ENCODE measurements at places on chromosomes 2 and 18.

- DNase-seq = no peak
Measured at GRCh38 chr2:29042561-29043075, 31.7 kb downstream of the PCARE start.

- DNase-seq = no peak
Measured at GRCh38 chr18:31979714-31980113, 36.8 kb upstream of the TRAPPC8 start.

DNA sequence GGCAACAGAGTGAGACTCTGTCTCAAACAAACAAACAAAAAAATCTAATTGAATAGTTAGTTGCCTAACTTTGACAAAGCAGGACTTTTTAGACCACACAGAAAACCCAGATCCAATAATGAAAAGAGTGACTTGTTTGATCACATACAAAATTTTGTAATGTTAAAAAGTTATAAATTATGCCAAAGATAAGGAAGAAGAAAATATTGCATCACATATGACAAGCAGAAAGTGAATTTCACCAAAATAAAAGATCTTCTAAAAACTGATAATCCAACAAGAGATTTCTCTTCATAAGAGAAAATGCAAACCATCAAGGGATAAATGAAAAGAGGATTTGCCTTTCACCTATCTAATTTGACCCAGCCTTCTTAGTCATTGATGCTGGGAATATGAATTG is 2.8 kb upstream of the RMP24 start:
- DNase-seq = no peak

GRCh38 chr18:24033641-24034412 is 19.3 kb downstream of the TTC39C start:
- DNase-seq = no peak

GRCh38 chr2:173544641-173545363 is 190.1 kb downstream of the CDCA7 start:
- DNase-seq = no peak

GRCh38 chr2:69745035-69745434 is 3.1 kb downstream of the ANXA4 start:
- no peak for DNase-seq

DNA sequence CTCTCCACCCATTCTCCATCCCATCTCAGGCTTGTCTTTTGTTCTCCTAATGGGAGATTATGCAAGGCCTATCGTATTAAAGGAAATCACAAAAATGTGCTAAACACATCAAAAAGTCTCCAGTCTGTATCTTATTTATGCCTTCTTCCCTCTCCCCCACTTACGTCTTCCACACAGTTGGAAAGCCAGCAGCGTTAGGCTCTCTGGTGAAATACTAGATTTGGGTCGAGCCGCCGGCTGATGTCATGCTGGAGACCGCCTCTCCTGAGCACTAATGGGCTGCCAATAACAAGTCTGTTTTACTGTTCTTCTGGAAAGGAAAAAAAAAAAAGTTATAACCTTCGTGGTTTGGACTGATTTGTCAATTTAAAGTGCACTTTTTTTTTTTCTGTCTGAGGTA is 182.7 kb upstream of the SIX2 start:
- DNase-seq = no peak

- DNase-seq = no peak
Measured at GRCh38 chr2:236604575-236605344, 35.1 kb downstream of the ACKR3 start.

GRCh38 chr18:26480897-26481795 is 67.2 kb downstream of the KCTD1 start:
- peak; percentile 97 for DNase-seq

GRCh38 chr2:117726747-117727146 is 87.7 kb upstream of the DDX18 start:
- no peak for DNase-seq

GRCh38 chr18:63322206-63322605 is 2.6 kb upstream of the BCL2 start:
- DNase-seq = no peak

GRCh38 chr2:60351321-60351720 is 202.1 kb downstream of the BCL11A start:
- no peak for DNase-seq

- no peak for DNase-seq
Measured at GRCh38 chr2:215020283-215020682, 118.1 kb downstream of the ABCA12 start.

DNA sequence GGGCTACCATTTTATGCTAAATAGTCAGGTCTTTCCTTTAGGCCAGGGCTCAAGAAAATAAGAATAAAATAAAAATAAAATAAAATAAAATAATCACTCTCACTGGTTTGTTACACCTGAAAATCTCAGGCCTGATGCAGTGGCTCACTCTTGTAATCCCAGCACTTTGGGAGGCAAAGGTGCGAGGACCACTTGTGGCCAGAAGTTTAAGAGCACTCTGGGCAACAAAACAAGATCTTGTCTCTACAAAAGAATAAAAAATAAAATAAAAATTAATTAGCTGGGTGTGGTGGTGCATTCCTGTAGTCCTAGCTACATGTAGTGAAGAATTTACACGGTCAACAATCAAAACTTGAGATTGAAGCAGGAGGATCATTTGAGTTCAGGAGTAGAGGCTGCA is 159.4 kb downstream of the NRXN1 start:
- DNase-seq = no peak

- no peak for DNase-seq
Measured at GRCh38 chr2:241267249-241268067, 48.0 kb downstream of the HDLBP start.

DNA sequence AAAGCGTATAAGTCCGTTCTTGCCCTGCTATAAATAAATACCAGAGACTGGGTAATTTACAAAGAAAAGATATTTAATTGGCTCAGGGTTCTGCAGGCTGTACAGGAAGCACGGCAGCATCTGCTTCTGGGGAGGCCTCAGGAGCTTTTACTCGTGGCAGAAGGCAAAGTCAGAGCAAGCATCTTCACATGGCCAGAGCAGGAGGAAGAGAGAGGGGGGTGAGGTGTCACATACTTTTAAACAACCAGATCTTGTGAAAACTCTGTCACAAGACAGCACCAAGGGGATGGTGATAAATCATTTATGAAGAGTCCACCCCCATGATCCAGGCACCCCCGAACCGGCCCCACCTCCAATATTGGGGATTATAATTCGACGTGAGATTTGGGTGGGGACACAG is 130.6 kb downstream of the LTBP1 start:
- no peak for DNase-seq

GRCh38 chr2:197378086-197378485 is 56.7 kb downstream of the SF3B1 start:
- no peak for DNase-seq

DNA sequence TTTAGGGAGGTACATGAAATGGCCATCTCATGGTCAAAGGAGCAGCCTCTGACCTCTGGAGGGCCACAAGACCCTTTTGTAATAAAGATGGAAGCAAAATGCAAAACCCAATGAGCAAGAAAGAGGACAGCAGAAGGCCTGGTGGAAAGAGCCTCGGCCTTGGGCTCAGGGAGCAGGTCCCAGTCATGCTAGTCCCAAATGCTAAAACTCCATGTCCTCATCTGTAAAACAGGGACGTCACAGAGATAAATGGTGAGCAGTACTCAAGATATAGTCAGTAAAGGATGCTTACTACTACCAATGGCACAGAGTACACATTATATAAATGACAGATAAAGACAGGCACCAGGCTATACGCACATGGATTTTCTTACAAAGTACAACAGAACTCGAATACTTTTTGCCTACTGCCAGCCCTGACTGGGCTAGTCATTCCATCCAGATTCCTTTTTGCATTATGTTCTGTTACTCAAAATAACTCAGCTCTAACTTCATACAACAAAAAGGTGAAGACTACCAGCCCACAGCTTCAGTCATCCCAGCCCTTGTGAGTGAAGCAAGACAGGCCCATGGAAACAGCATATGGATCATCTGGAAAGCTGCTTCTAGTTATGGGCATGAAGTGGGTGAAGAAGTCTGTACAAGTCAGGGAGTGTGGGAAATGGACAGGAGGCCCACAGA is 64.9 kb upstream of the TFCP2L1 start:
- DNase-seq = no peak

DNA sequence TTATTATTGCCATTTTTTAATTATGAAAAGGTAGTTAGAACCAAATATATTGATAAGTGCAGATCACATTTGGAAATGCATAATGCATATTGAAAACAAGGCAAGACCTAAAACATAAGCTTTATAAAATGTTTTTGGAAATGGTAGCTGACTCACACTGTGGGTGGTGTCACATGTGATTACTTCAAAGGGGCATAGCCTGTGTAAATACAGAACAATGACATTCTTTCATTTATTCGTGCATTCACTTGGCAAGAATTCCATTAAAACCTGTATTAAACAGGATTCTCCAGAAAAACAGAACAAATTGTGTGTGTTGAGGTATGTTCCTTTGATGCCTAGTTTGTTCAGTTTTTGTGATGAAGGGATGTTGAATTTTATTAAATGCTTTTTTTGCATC is 427.3 kb upstream of the ST6GAL2 start:
- DNase-seq = no peak

GRCh38 chr2:207629553-207629952 is 4.4 kb upstream of the METTL21A start:
- DNase-seq = no peak

DNA sequence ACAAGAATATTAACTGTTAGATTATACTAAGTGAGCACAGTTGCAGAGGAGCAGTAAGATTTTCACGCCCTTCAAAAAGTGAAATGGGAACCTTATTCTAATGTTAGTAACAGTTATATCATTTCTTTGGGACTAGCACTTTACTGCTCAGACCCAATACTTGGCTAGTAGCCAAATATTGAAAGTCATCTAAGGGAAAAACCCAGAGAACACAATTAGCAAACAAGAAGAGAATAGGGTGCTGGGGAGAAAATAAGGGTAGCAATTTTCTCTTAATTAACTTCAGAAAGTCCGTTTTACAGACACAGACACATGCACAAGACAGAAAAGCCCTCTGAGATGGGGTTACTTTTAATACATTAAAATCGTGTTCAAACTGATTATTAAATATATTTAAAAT is 71.8 kb downstream of the ID2 start:
- no peak for DNase-seq

DNA sequence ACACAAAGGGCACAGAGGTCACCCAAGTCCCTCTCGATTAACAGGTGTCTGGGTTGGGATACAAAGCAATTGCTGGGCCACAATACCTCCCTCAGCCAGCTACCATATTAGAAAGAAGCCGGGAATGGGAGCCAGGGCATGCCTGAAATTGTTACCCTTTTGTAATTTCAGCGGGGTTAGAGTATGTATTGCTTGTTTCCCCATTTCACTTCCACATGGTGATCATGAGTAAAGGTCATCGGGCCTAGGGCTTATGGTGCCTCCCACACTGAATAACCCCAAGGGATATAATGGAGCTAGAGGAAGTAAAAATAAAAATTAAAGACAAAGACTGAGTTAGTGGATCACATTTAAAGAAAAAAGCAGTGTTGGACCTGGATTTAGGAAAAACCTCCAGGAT is 437.2 kb upstream of the KLHL29 start:
- DNase-seq = no peak

DNA sequence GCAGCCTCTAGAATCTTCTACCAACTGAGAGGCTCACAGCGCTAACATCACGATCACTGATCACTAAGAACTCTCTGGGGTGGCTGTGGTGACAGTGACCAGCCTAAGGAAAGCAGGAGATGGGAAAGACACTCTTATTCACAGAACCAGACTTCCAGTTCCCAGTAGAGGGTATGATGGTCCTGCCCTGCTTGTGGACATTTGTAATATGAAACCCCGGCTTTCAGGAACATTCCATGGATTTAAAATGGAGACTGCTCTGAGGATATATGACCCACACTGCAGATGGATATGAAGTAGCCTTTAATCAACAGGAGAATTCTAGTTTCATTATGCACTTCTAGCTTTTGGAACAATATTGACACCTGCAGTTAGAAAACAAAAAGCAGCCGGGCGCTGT is 131.8 kb downstream of the AFF3 start:
- no peak for DNase-seq

GRCh38 chr18:44635546-44635945 is 45.1 kb upstream of the SETBP1 start:
- DNase-seq = no peak

DNA sequence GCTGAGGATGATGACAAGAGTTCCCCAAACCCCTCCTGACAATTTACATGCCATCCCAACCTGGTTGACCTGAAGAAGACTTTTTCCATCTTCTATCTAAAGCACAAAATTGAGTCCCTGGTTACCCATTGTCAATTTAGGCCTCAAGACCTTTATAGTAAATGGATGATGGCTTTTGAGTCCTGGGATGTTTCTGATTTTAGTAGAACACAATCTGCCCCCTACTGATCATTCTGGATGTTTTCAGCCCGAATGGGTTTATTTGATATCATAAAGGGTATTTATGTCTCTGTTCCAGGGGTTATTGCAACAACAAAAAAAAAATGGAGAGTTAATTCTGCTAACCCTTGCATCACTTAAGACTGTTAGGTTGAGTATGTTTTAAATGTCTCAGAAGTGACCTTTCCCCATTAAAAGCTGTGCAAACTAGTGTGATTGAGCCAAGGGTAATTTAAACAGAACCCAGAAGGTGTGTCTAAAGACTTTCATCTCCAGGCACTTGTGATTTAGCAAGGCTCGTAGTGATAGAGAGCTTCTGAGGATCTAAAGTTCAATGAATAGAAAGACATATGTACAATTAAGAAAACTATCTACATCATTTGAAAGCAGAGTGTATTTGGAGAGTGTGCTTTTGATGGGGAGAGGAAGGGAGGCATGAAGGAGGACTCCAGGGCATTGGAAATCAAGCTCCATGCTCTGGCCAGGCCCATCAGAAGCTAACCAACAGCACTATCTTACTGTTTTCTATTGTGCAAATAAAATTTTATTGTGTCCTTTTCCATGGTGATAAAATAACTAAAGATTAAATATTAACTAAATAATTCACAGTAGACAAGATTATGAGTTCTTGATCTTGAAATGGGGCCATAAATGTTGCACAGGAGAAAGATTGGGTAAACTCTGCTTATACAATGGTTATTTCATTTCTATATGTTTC is 96.6 kb upstream of the NOSTRIN start:
- peak; percentile 22 for DNase-seq

- DNase-seq = no peak
Measured at GRCh38 chr2:224507789-224508188, 77.4 kb downstream of the CUL3 start.

DNA sequence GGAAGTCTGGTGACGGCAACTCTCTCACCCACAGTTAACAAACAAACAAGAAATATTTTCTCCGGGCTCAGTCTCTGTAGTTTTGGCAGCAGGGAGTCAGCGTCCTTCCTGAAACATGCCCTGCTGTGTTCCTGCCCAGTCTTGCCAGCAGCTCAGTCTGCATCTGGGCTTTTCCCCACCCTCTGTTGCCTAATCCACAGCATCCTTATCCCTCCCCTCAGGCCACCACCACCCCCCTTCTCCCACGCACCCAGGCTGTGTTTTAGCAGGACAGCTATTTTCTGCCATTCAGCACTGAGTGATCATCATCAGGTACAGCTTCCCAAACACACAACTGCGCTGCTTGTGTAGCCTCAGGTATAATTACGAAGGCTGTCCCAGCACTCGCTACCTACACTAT is 168.2 kb downstream of the DPP10 start:
- no peak for DNase-seq

- no peak for DNase-seq
Measured at GRCh38 chr2:127011796-127012195, 95.2 kb downstream of the BIN1 start.
